ENCODE measurements at places on chromosomes 3 and 15. TPM values are rescaled to one million over a fixed set of nuclear protein-coding genes. Genes with fewer than 3 reads are reported as not detected.

The DGKG gene
- 2.3 TPM for total RNA-seq

The CPN2 gene
- 0.12 TPM for total RNA-seq

The CDV3 gene
- 94.7 TPM for total RNA-seq

The TM4SF18 gene
- total RNA-seq, result 37.4 TPM

The CSPG5 gene
- total RNA-seq, result 1.3 TPM

The A4GNT gene
- total RNA-seq, result not detected

The FANCD2OS gene
- not detected for total RNA-seq

The SPATA12 gene
- total RNA-seq, result not detected

The HYAL1 gene
- 6.3 TPM for total RNA-seq

The GALNT15 gene
- total RNA-seq, result 9.9 TPM

The POTEB gene
- not detected for total RNA-seq

The SPINK8 gene
- total RNA-seq, result not detected

The ANKRD63 gene
- 0.58 TPM for total RNA-seq

The CD96 gene
- total RNA-seq, result 2.6 TPM

The SERINC4 gene
- total RNA-seq, result 0.23 TPM

The GOLGA8T gene
- total RNA-seq, result 1.8 TPM

The PIERCE2 gene
- total RNA-seq, result 2.6 TPM

The ADAMTS17 gene
- total RNA-seq, result 5.1 TPM

The LIPC gene
- 6.6 TPM for total RNA-seq
